ENCODE measurements at places on chromosomes 6 and 20. TPM values are rescaled to one million over a fixed set of nuclear protein-coding genes. Genes with fewer than 3 reads are reported as not detected.
A peak's percentile ranks its signal among the peaks of the same experiment; 100 is the strongest.

DNA sequence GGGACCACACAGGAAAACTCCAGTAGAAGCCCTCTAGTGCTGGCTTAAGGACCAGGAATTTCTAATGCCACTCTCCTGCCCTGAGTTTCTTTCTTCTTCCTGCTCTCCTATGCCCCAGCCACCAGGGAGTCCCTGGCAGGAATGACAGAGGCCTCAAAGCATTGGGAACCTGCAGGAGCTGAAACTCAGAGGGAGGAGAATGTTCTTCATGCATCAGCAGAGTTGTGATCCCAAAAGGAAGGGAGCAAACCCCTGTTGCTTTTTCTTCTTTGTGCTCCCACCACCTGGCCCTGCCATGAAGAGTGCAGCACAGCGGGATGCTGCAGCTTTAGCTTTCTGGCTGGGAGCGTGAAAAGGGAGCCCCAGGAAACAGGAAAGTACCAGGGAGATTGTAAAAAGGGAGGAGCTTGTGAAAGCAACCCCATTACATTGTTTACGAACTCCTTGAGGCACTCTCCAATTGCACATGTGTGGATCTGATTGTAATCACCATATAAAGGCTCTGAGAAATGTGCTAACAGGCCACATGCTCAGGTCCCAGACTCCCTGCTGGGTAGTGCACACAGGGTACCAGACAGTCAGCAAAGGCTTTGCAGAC is 34.7 kb upstream of the FKBP1A start:
- DNase-seq = peak; percentile 30

DNA sequence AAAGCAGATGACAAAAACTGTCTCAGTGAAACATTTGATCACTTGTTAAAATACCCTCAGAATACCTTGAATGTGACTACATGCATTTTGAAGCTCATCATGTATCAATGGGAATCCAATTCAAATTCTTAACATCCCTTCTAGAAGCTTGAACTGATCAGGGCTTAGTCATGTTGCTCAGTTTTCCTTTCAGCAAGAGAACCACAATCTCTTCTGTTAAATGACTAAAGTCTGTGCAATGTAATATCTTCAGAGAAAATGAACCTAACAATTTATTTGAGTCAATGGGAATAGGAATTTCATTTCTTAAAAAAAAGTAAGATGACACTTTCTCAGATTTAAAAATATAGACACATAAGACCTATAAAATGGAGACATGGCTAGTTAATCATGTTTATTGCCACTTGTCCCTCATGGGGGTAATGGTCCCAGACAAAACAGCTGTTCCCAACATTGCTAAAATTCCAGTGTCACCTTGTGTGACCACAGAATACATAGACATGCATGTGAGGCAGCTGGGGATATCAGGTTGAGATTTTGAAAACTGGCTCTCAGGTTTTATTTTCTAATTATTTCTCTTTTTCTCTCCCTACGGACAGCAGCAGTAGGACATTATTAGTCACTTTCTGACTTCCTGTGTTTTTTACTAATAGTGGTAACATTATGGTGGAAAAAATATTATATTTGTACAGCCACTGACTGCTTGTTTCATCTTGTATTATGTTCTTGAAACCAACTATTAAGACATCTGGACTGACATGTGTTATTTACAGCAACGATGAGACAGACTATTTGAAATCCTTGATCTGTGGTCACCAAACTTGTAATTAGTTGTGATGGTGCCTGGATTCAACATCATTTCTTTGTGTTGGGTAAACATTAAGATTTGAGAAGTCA is 192.5 kb downstream of the COL9A1 start:
- no peak for DNase-seq

GRCh38 chr20:40294747-40295146 is 394.3 kb downstream of the MAFB start:
- DNase-seq = no peak

DNA sequence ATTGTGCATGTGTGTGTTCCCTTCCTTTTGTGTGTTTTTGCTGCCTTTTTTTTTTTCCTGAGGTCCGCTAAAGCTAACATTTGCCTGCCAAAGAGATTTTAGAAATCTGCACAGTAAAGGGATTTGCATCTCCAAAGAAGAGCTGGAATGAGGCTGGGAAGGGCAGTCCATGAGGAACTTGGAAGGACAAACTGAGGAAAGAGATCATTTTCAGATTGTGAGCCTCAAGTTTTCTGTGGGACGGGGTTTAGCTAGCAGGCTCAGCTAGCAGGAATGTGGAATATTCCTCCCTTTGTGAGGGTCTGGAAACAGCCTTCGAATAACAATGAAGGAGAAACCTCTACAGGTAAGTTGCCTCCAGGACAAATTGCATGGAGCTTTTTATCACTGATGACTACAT is 3.8 kb downstream of the INSM1 start:
- no peak for DNase-seq

GRCh38 chr20:13165203-13165602 is 55.9 kb upstream of the ISM1 start:
- DNase-seq = no peak

DNA sequence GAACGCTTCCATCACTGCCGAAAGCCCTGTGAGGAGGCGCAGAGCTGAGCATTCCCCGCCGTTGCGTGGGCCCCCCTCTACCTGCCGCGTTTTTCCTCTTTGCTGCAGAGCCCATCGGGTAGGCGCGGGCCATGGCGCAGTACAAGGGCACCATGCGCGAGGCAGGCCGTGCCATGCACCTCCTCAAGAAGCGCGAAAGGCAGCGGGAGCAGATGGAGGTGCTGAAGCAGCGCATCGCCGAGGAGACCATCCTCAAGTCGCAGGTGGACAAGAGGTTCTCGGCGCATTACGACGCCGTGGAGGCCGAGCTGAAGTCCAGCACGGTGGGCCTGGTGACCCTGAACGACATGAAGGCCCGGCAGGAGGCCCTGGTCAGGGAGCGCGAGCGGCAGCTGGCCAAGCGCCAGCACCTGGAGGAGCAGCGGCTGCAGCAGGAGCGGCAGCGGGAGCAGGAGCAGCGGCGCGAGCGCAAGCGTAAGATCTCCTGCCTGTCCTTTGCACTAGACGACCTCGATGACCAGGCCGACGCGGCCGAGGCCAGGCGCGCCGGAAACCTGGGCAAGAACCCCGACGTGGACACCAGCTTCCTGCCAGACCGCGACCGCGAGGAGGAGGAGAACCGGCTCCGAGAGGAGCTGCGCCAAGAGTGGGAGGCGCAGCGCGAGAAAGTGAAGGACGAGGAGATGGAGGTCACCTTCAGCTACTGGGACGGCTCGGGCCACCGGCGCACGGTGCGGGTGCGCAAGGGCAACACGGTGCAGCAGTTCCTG is 693 bp downstream of the FAM50B start:
- DNase-seq = no peak

- peak; percentile 99 for DNase-seq
Observed at GRCh38 chr20:47795214-47795907, 10.1 kb upstream of the SULF2 start.

DNA sequence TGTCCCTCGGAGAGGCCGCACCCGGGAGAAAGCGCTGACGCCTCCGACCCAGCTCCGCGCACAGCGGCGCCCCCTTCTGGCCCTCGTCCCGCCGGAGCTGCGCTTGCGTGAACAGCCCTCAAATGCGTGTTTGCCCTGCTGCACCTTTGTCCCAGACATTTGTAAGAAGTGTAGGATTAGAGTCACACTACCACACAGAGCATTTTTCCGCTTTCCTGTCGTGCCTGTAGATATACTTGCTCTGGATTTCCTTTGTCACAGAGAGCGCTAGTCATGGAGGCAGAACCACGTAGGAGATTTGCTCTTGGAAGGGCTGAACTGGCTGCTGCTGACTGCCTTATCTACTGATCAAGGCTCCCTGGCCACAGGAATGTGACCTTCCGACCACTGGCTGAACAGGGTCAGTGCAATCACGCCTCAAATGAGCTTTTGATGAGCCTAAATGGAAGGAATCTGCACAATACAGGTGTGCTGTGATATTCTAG is 62.3 kb downstream of the PAX1 start:
- DNase-seq = peak; percentile 4

GRCh38 chr20:52552181-52552872 is 360.7 kb upstream of the ZFP64 start:
- peak; percentile 70 for DNase-seq

The CLDN20 gene
- total RNA-seq = not detected

The MACROD2 gene
- 11.5 TPM for total RNA-seq

The TULP4 gene
- total RNA-seq = 29.5 TPM
